AG09309 (cell line): ENCODE measurements at places on chromosomes 12 and 14.

DNA sequence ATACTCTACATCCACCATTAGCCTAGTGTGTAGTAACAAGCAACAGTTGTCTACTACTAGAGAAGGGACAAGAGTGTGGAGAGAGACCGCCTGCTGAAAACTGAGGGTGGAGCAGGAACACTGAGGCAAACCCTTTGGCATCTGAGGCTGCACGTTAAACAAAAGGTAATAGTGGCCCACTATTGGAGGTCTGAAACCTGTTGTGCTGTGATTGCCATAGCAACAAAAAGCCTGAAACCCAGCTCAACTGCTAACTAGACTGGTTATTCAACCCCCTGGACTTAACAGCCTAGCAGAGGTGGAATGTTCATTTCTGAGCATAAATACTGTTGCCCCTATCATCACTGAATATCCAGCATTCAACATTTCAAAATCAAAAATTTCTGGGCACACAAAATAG is 43.0 kb downstream of the PPP4R4 start:
- DNase-seq, result no peak

- DNase-seq, result peak; percentile 56
Measured at GRCh38 chr12:108333898-108334699, 5.0 kb downstream of the CMKLR1 start.

- no peak for DNase-seq
Measured at GRCh38 chr12:42221726-42222125, 16.3 kb downstream of the YAF2 start.

DNA sequence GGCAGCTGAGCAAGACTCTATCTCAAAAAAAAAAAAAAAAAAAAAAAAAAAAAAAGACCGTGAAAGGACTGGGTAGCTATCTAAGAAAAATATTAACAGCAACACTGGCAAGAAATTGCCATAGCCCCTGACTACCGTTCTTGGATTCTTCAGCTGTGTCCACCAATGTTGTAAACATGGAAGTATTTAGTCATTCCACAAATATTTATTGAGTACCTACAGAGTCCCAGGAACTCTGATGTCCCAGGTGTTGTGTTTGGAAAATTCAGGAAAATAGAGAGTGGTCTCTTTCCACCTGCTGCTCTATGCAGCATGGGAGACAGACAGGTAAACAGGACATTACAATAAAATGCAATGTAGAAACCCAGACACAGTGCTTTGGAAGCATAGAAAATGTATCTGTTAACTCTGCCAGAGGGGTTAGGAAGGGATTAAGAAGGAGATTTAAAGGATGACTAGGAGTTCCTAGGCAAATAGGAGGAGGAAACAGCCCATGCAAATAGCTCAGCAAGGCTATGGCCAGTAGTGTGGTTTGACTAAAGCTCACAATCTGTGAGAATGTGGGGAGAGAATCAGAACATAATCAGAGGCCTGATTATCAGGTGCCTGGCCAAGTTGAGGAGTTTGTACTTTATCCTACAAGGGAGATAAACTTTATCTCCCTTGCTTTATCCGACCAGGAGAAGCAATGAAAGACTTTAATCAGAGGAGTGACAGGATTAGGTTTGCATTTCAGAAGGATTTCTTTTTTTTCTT is 2.1 kb upstream of the DLST start:
- no peak for DNase-seq
